ENCODE measurements at places on chromosomes 5 and 9.

DNA sequence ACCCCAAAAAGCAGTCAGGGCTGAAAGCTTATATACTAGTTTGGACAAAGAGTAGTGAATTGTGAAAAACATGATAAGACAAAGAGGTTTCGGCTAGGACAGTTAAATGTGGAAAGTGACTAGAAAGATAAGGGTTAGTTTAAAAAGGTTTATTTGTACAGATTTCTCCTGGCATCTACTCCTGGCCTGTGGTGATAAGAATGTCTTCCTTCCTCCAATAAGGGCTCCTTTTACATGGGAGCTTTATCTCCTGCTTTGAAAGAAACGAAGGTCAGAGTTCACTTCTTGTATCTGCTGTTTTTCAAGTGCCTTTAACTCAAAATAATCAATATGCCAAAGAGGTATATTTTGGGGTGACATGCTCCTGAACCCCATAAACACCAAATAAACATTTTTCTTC is 776.1 kb upstream of the COX7C start:
- no peak for DNase-seq
- H3K4me3 ChIP-seq, result no peak overlapping the region
- no peaks in the 10 kb centered on the region for H3K27me3 ChIP-seq
- no peaks in the 10 kb centered on the region for H3K4me1 ChIP-seq
- no peaks in the 10 kb centered on the region for H3K36me3 ChIP-seq
- H3K27ac ChIP-seq, result no peak overlapping the region

DNA sequence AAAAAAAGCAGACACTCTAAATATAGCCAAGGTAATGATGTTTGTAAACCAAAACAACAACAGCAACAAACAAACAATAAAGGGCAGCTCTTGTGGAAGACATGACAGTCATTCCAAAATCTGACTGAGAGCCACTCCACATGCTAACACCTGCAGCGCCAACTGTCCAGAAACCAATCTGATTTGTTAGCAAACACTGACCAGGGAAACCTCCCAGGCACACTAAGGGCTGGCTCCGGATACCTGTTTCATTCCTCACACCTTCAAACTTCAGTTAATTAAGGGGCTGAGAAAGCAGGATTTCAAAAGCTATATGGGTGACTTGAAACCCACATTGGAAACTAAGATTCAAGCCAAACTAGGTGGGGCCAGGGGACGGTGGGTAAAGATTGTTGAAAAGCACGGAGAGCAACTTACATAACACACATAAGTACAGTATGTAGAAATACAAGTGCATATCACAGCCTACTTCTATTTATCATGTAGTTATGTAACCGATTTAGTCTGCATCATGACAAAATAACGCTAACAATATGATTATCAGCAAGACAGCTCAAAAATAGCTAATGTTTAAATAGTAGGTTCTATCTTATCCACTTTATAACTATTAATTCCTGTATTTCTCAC is 203.6 kb downstream of the SEMA5A start:
- no peak overlapping the region for H3K4me3 ChIP-seq
- peaks cover 6% of the 10 kb centered on the region for H3K4me1 ChIP-seq
- H3K27me3 ChIP-seq, result no peaks in the 10 kb centered on the region
- no peak for DNase-seq
- no peak overlapping the region for H3K27ac ChIP-seq
- H3K36me3 ChIP-seq, result peaks cover 8% of the 10 kb centered on the region

DNA sequence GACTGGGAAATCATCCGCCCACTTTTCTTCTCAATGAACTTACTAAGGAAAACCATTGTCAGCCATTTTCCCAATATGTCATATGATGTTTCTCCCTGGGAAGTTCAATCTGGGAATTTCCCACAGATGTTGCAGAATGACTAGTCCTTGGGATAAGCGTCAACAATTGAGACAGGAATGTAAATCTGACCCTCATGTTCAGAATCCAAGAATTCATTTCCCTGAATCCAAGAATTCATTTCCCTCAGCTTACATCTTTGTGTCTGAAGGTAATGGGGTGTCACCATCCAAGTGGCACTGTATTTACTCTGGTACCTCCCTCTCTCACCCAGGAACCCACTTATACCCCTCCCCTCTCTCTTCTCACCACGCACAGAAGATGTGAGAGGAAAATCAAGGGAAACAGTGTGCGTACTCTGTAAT is 7.4 kb downstream of the KLF9 start:
- no peak for DNase-seq
- H3K4me3 ChIP-seq, result no peak overlapping the region
- H3K27me3 ChIP-seq, result peaks cover 55% of the 10 kb centered on the region
- H3K4me1 ChIP-seq, result peaks cover 5% of the 10 kb centered on the region
- H3K36me3 ChIP-seq, result no peaks in the 10 kb centered on the region

DNA sequence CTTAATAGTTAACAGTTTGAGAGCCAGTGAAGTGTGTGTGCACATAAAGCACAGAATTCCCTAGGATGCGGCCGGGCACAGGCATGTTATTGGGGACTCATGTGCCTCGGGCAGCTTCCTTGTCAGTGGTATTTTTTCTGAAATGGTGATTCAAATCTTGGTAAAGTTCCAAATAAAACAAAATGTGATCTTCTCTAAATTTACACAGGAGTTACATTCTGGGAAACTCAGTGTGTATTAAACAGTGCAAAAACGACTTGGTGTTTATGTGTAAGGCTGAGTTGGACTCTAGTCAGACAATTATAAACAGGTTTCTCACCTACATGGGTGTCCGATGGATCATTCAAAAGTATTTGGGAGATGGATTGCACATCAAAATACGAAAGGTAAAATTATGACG is 48.9 kb downstream of the BOD1 start:
- H3K4me1 ChIP-seq, result no peaks in the 10 kb centered on the region
- peaks cover 18% of the 10 kb centered on the region for H3K27me3 ChIP-seq
- H3K27ac ChIP-seq, result no peak overlapping the region
- no peaks in the 10 kb centered on the region for H3K36me3 ChIP-seq
- no peak for DNase-seq

DNA sequence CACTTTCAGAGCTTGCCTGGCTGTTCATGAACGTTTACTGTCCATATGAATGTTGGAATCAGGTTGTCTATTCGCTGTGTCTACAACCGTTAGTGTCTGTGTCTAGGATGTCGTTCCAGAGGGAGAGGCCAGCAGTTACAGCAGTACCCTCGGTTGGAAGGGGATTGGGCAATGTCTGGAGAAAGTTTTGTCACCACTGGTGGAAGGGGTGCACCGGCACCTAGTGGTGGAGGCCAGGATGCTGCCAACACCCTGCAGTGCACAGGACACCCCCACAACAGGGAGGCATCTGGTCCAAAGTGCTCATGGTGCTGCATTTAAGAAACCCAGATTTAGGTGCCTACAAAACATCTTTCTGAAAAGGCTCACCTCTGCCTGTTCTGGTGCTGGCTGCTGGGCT is 220.7 kb downstream of the FANCC start:
- peaks cover 25% of the 10 kb centered on the region for H3K4me1 ChIP-seq
- H3K36me3 ChIP-seq, result peaks cover 44% of the 10 kb centered on the region
- no peak overlapping the region for H3K4me3 ChIP-seq
- no peak for DNase-seq
- no peak overlapping the region for H3K27ac ChIP-seq

DNA sequence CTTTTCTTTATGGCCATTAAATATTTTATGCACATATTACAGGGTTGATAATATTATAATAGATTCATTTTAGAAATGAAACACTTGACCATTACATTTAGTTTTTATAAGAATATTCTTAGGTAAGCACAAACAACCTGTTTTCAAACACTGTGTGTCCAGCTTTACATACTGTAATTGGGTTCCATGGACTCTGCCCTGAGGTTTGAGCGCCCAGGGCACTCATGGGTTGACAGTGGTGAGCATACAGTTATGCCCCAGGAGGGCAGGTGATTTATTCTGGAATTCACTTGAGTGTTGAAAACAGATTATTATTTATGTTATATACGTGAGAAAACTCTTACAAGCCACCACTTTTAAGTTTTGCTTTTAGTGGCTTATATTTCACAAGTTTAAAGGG is 33.7 kb downstream of the TRIO start:
- H3K4me3 ChIP-seq, result no peak overlapping the region
- peaks cover 30% of the 10 kb centered on the region for H3K4me1 ChIP-seq
- no peaks in the 10 kb centered on the region for H3K27me3 ChIP-seq
- DNase-seq, result no peak

- no peaks in the 10 kb centered on the region for H3K4me1 ChIP-seq
- no peaks in the 10 kb centered on the region for H3K36me3 ChIP-seq
- no peak for DNase-seq
- no peak overlapping the region for H3K27ac ChIP-seq
- no peak overlapping the region for H3K4me3 ChIP-seq
Measured at GRCh38 chr5:31329715-31330114, 136.2 kb downstream of the CDH6 start.

- H3K4me1 ChIP-seq, result peaks cover 12% of the 10 kb centered on the region
- no peaks in the 10 kb centered on the region for H3K27me3 ChIP-seq
- DNase-seq, result peak; percentile 85
- peak overlapping the region; percentile 85 for H3K27ac ChIP-seq
- no peak overlapping the region for H3K4me3 ChIP-seq
Measured at GRCh38 chr9:120965344-120966012, 38.9 kb upstream of the TRAF1 start.

DNA sequence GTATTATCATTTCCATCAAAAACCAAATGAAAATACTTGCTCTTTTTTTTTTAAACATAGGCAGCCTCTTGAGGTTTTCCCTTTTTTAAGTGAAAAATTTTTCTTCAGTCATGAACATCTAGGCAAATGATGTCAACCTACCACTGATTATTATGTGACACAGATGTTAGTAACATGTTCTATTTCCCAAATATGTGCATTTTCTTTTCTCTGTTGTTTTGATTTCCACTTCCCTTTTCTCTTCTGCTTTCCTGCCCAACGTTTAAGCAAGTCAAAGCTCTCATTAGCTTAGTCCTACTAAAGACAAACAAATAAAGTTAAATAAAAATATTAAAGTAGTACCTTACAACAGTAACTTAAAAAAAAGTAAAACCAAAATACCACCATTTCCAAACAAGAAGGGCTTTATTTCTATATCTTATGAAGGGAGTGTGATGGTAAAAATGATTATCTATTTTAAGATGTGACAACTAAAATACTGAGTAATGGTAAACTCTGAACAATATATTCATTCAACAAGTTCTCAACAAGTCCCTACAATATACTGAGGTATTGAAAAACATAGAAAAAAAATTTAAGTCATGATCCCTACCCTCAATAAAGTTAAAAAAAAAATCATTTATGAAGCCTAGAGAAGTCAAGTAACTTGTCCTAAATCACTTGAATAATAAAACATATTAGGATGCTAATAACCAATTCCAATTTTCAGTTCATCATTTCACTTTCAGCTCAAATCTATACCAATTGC is 9.4 kb downstream of the SLC38A9 start:
- H3K36me3 ChIP-seq, result peaks cover 13% of the 10 kb centered on the region
- no peak for DNase-seq
- H3K27ac ChIP-seq, result no peak overlapping the region
- no peaks in the 10 kb centered on the region for H3K27me3 ChIP-seq
- H3K4me1 ChIP-seq, result no peaks in the 10 kb centered on the region
- no peak overlapping the region for H3K4me3 ChIP-seq

DNA sequence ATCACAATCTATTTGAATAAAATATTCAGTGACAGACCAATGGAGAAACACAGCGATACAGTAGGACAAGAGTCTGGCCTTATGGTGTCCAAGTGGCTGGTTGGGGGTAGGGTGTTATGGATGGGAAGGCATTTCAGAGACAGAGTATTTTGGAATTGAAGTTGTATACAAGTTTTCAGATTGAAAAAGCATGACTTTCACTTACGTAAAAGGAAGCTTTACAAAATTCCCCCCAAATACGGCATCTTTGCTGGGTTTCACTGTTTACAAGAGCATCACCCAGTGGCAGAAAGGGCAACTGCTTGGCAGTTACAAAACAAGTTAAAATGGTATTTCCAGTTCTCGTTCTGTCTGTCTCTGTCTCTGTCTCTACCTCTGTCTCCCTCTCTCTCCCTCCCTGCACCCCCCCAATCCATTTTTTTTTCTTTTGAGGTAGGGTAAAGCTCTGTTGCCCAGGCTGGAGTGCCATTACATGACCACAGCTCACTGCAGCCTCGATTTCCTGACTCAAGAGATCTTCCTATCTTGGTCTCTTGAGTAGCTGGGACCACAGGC is 86.2 kb downstream of the PTPN3 start:
- no peak overlapping the region for H3K27ac ChIP-seq
- no peak overlapping the region for H3K4me3 ChIP-seq
- no peaks in the 10 kb centered on the region for H3K27me3 ChIP-seq
- H3K4me1 ChIP-seq, result peaks cover 2% of the 10 kb centered on the region

DNA sequence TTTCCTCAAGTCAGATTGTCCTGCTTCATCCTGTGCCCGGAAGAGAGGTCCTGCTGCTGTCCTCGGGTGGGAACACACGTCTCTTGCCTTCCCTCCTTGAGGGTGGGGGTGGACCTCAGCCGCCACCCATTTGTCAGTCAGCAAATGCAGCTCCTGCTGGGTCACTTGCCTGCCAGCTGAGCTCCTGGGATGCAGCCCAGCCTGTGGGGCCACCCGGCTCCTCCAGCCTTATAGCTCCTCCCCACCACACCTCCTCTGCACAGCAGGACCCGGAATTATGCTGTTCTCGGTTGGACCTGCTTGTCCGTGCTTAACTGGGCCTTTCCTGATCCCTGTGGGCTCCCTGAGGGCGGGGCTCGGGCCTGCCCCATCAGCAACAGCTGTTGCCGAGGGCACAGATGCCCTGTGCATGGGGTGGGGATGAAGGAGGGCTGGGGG is 52.7 kb downstream of the RXRA start:
- no peaks in the 10 kb centered on the region for H3K36me3 ChIP-seq
- no peak for DNase-seq
- H3K4me1 ChIP-seq, result peaks cover 42% of the 10 kb centered on the region
- no peak overlapping the region for H3K27ac ChIP-seq

DNA sequence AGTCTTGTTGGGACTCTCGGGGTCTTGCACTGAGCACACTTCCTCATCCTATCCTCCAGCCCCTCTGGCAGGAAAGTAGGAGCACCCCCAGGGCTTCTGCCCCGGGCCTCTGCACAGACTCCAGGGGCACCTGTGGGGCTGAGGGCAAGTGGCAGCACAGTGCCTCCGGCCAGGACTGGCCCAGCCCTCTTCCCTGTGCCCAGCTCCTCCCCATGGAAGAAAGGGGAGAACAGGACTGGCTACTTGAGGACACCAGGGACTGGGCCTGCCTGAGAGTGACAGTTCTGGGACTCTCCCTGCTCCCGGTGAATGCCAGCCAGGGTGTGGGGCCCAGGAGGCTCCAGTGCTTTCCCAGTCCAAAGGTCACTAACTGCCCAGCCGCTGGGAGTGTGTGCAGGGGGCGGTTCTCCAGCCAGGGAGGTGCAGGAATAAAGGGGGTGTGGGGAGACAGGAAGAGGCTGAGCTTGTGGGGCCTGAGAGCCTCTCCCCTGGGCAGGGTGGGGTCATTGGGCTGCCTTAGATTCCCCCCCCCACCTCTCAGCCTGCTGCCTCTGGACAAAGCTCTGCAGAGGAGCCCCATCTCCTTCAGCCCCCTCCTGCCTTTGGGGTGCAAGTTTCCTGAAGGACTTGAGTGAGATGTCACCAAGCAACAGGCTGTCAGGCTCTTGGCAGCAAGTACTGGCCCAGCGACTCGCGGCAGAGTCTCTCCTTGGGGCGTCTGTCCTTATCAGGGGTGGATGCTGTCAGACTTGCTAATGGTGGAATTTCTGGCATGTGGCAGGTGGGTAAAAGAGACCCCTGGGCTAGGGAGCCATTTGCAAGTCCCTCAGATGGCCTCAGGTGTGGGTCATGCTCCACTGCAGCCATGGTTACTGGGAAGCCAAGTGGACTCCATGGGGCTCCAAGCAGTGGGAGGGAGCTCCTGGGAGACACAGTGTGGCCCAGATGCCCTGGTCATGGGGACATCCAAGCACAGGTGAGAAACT is 19.1 kb upstream of the JADE2 start:
- H3K27ac ChIP-seq, result no peak overlapping the region
- DNase-seq, result no peak
- H3K36me3 ChIP-seq, result no peaks in the 10 kb centered on the region

- no peaks in the 10 kb centered on the region for H3K4me1 ChIP-seq
- no peak for DNase-seq
- no peaks in the 10 kb centered on the region for H3K27me3 ChIP-seq
- no peak overlapping the region for H3K4me3 ChIP-seq
Measured at GRCh38 chr5:89435347-89435746, 552.4 kb upstream of the MEF2C start.
